Suppressor macrophage treated with lipopolysaccharide for 4 hours (primary cell): ENCODE measurements at places on chromosomes 3 and 15.

DNA sequence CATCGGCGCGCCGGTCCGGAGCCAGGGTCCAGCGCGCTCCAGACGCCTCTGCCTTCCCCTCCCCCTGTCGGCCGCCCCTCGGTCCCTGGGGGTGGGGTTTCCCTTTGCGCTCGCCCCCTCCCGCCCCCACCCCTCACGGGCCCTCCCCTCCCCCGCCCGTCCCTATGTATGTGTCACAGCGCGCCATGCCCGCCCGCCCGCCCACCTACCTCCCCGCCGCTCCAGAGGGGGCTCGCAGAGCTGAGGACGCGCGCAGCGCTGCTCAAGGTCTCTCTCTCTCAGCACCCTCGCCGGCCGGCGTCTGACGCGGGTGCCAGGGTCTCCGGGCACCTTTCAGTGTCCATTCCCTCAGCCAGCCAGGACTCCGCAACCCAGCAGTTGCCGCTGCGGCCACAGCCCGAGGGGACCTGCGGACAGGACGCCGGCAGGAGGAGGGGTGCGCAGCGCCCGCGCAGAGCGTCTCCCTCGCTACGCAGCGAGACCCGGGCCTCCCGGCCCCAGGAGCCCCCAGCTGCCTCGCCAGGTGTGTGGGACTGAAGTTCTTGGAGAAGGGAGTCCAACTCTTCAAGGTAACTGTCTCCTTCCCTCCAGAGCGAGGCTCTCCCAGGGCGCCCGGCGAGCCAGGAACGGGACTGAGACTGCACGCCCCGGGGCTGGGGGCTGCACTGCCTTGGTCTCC, at the start of gene ACAN:
Gene ACAN, plus strand, starts transcription at position 196 of the 679 bp plus-strand sequence. CDS start 32,771 bp downstream, outside the sequence.
- no peak for DNase-seq

- DNase-seq, result no peak
These were observed 60.3 kb downstream of the MAP6D1 start for GRCh38 chr3:183764847-183765731.

DNA sequence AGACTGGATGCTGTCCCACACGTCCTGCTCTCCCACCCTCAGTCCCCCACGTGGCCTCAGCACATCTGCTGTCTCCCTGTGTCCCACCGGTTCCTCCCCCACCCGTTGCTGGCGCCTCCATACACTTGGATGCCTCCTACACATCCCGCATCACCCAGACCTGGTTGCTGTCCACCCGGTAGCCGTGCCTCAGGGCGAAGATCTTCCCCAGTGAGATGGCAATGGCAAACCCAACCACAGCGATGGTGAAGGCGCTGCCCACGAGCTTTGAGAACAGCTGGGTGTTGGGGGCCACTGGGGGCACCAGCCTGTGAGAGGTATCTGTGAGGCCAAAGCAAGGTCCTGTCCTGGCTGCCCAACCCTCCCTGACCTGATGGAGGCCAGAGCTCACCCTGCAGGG, 4.4 kb downstream of the SLC26A6 start:
- no peak for DNase-seq

DNA sequence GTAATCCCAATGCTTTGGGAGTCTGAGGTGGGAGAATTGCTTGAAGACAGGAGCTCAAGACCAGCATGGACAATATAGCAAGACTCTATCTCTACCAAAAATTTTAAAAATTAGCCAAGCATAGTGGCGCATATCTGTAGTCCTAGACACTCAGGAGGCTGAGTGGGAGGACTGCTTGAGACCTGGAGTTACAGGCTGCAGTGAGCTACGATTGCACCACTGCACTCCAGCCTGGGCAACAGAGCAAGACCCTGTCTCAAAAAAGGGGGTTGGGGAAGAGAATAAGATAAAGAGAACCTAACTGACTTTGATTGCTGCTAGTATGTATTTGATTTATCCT, 755 bp downstream of the CD200R1 start:
- no peak for DNase-seq

- DNase-seq, result no peak
These were observed 4.9 kb downstream of the PLOD2 start for GRCh38 chr3:146156095-146156494.

GRCh38 chr3:108406063-108406660, 104.2 kb downstream of the MYH15 start:
- DNase-seq, result peak; percentile 35

GRCh38 chr15:35737441-35737840, 191.5 kb upstream of the DPH6 start:
- DNase-seq, result no peak

DNA sequence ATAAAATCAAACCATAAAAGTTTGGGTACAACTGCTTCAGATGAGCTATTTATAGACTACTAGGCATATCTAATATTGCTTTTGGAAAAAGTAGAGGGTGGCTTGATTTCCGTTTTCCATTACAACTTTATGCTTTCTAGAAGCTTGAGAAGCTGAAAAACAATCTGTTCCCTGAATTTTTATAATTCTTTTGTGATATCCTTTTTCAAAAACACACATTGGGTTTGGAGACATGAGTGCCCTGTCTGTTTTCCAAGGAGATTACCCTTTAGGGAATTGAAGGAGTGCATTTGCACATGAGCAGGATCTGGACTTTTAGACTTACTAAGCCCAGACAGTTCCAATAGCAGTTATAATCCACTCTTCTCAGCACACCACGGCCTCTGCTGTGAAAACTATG, 49.5 kb upstream of the FILIP1L start:
- DNase-seq, result no peak

- DNase-seq, result peak; percentile 59
These were observed 24.1 kb downstream of the CACNA1D start for GRCh38 chr3:53518495-53518981.

- DNase-seq, result no peak
These were observed 439.9 kb upstream of the RBMS3 start for GRCh38 chr3:28840976-28841376.

DNA sequence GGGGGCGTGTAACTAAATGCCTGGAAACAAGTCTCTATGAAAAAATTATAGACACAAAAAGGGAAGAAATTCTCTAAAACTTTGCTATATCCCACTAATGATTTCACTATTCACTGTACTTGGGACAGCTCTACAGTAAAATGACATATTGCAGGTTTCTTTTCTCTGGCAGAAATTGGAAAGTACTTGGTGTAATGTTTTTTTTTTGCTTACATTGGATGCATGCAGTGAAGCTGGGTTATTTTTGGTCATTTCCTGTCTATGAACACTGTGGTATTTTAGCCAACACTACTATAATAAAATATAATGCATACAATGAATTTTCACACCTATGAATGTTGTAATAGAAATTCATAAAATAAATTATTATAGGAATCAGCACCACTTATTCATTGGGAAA, 109.7 kb downstream of the LRRC49 start:
- DNase-seq, result no peak

DNA sequence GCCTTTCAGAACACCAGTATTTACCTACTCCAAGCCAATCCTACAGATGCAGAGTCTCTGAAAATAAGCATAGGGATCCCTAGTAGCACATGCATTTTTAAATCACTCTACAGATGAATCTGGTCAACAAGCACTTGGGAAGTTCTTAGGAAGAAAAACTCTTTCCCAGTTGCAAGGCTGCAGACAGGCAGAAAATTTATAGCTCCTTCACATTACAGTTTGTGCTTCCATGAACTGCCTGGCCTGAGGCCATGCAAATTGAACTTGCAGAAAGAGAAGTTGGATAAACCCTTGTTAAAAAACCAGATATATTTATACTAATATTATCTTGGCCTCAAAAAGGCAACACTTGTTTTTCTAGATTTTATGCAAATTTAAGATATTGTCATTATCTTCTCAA, 256.9 kb downstream of the EPHA3 start:
- DNase-seq, result no peak

GRCh38 chr3:79109754-79110153, 658.0 kb downstream of the ROBO1 start:
- DNase-seq, result no peak

DNA sequence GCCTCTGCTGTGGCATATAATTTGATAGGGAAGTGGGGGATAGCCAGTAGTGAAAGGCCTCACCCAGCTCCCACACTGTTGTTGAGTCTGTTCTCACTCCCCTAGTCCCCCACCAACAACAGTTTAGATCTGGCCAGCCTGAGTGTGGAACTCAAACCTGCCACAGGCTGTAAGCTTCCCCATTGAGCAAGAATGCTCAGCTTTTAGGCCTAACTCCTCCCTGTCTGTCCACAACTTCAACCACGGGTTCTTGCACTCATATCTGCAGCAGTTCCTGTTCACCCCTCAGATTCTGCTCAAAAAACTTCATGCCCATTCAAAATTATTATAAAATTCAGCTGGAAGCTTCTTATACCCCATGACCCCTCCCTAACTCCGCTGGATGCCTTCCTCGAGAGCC, 975.1 kb downstream of the NSUN3 start:
- DNase-seq, result no peak

GRCh38 chr3:140467796-140468315, 210.0 kb upstream of the TRIM42 start:
- DNase-seq, result no peak

DNA sequence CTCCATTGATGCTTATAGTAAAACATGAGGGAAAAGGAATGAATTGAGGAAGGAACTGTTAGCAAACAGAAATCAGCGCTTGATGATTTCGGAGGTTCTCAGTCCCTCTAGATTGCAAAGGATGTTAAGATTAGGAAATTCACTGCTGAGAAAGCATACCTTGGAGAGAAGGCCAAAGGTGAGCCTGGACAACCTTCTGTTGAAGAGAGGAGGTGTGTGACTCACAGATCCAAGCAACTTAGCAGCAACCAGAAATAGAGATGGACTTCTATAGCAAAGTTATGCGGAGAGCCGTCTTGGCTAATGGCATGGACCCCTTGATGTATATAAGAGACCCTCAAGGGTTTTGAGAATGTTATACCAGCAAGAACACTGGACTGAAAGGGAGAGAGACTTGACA, 114.3 kb downstream of the EEFSEC start:
- no peak for DNase-seq

DNA sequence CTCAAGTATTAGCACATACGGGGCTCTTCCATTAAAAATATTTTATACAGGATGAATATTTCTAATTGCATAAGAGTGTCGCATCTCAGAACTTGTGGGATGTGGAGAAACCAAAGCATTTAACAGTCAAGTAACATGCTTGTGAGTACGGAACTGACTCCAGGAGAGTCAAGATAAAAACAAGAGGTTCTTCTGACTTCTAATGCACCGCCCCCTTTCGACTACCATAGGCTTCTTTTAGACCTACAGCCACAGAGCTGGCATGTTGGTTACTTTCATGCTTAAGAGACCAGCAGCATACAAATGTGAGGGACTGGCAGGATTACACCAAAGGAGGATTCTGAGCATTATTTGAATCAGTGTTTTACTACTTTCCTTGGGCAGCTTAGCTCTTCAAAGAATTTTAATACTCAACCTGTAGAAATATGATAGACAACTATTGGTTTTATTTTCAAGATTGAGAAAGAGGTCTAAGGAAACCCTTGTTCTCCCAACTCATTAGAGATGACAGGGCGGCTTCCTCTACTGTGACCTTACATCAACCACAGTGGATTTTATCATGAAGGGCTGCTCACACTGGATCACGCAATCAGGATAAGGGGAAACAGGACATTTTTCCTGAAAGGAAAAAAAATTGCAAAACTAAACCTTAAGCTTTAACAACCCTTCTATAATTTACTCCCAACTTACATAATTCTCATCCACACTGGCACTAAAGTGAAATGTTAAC, 14.0 kb downstream of the ETV5 start:
- peak; percentile 81 for DNase-seq

GRCh38 chr15:98067339-98067738, 106.8 kb downstream of the ARRDC4 start:
- DNase-seq, result peak; percentile 24

DNA sequence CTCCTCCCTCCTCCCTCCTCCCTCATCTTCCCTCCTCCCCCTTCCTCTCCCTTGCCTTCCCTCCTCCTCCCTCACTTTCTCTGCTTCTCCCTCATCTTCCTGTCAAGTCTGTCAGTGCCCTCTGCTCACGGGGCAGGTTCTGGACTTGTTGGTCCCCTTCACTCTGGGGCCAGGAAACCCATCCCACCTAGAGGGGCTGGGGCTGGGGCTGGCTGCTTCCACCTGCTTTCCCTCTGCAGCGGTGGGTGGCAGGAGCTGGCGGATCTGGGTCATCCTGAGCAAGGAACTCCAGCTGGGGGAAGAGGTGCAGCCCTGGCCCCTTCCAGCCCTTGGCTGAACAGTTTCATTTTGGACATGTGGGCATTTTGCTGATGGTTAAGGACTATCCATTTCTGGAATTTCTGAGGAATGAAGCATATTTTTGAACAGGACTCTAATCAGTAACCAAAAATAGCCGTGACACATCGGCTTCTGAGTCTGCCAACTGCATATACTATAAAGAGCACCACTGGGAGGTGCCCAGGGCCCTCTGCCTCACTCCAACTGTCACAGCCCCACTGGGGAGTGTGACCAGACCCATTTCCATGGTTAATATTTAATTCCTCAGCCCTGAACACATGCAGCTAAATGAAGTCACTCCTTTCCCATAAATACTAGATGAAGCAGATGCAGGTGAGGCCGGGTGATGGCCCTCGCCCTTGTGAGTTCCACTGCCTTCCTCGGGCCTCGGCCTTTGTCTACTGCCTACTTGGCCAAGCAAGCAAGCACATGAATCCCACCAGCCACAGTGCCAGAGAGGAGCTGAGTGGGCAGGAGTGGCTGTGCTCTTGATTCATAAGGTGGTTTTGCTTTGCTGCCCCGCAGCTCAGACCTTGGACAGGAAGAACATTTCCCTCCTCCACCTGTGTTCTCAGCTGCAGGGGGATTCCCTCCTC, 39.8 kb downstream of the CHDH start:
- no peak for DNase-seq
